ENCODE measurements at places on chromosomes 11 and 22.

DNA sequence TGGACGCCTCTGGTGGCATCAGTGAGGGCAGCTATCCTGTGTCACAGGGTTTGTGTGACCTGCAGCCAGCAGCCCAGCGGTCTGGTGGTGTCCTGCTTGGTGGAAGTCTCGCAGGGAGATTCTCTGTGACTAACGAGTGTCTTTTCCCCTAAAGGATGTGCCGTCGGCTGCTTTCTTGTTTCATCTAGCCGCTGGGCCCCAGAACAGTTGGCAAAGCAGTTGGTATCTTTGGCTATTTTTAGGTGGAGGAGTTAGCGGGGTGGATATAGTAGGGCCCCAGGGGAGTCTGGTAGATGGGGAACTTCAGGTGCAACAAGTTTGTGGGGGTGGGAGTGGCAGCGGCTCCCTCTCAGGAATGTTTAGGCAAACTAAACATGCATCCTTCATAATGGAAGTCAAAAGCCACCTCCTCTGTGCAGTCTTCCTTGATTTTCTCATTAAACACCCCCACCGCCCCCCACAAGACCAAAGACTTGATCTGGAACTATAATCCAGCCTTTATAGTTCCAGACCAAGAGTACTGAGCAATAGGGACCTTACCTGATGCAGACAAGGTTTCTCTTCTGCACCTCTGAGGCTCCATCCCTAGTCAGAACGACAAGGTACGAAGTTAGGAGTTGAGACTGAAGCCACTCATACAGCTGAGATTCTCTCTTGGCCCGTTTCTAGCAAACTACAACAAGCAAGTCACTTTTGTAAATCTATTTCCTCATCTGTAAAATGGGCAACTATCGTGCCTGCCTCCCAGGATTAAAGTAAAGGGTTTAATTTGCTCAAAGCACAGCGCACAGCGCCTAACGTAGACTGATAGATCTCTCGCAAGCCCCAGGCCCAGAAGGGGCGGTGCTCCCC lies 1.1 kb upstream of the PELI3 start:
- no peak for DNase-seq

- DNase-seq: peak; percentile 71
These were observed 878 bp downstream of the RRAS2 start for GRCh38 chr11:14357881-14358728.

DNA sequence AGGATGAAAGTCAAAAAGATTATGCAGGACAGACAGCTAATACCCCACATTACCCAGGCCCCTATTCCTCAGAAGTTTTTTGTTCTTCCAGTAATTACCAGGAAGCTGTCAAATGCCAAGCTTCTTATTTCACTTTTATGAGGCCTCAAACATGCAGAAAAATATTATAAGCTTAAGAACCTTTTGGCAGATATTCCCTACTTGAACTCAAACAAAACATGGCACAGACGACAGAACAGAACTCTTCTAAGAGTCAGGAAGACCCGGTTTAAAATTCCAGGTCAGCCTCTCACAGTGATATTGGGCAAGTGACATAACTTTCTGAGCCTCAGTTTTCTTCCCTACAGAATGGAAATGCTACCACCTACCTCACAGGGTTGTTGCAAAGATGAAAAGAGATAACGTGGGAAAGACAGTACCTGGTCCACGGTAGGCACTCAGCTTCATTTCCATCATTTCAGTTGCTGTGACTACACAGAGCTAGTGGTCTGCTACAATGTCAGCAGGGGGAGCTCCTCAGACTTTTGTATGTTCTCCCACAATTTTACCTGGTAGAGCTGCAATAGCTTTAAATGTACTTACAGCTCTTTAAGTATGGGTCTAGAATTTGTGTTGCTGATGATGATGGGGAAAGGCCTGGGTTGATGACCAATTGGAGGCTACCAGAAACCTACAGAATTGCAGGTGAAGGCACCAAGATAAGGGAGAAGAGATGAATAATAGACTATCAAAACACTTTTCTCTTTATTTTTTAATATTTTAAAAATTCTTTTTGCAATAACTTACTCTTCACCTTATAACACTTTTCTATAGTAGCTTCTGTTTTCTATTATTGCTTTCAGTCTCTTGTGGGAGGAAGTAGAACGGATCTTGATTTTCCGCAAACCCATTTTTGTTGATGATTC lies 98.3 kb upstream of the CHRM4 start:
- DNase-seq: peak; percentile 14

DNA sequence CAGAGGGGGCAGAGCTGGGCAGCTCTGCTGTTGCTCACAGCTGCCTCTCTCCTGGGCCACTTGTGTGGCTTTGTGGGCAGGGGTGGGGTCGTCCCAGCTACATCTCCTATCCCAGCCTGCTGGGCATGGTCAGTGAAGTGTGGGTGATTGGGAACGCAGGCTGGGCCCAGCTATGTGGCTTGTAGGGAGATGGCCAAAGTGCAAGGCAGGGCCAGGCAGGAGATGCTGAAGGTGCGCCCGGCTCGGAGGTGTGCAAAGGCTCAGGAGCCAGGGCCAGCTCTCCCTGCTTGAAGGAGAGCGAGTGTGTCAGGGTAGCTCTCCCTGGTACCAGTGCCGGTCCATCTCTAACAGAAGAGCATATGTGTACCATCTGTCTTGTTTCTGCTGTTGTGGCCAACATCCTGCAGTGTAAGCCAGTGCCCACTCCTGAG lies 8.4 kb upstream of the RANBP1 start:
- no peak for DNase-seq

- no peak for DNase-seq
These were observed 147.9 kb upstream of the LUZP2 start for GRCh38 chr11:24348908-24349307.

DNA sequence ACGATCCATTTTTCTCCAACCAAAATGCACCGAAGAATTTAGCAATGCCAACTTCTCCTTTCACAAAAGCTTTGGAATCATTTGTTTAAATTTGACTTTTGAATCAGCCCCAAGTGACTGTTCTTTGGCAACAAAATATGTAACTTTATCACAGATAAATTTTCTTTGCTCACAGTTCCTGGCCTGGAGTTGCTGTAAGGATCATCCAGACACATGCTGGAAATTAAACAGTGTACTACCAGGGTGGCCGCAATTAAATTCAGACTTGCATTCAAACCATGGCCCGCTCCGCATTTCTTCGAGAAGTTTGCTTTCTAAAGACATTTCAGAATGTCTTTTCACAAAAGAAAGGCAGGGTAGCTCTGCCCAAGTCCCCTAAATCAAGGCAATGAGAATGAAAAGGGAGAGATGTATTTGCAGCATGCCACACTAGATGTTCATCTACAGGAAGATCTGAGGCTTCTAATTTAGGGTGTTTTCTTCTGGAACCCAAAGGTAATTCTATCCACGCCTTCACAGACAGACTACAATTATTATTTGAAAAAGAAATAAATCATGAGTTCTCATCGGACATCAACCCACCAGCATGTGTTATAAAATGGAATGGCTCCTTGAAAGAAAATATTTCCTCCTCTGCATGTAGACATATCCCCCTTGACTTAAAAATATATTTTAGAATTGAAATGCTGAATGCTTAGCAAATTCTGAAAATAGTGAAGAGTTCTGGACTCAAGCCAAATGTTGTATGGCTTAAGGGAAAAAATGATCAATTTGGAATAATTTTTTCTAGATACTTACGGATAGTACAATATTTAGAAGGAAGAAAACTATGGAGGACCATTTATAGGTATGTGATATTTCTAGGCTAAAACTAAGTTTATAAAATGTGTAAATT lies 189.7 kb upstream of the BLID start:
- no peak for DNase-seq

- DNase-seq: peak; percentile 59
These were observed 13.0 kb downstream of the GALNT18 start for GRCh38 chr11:11608783-11609232.

- DNase-seq: no peak
These were observed 551.9 kb upstream of the KIRREL3 start for GRCh38 chr11:127552446-127552845.

DNA sequence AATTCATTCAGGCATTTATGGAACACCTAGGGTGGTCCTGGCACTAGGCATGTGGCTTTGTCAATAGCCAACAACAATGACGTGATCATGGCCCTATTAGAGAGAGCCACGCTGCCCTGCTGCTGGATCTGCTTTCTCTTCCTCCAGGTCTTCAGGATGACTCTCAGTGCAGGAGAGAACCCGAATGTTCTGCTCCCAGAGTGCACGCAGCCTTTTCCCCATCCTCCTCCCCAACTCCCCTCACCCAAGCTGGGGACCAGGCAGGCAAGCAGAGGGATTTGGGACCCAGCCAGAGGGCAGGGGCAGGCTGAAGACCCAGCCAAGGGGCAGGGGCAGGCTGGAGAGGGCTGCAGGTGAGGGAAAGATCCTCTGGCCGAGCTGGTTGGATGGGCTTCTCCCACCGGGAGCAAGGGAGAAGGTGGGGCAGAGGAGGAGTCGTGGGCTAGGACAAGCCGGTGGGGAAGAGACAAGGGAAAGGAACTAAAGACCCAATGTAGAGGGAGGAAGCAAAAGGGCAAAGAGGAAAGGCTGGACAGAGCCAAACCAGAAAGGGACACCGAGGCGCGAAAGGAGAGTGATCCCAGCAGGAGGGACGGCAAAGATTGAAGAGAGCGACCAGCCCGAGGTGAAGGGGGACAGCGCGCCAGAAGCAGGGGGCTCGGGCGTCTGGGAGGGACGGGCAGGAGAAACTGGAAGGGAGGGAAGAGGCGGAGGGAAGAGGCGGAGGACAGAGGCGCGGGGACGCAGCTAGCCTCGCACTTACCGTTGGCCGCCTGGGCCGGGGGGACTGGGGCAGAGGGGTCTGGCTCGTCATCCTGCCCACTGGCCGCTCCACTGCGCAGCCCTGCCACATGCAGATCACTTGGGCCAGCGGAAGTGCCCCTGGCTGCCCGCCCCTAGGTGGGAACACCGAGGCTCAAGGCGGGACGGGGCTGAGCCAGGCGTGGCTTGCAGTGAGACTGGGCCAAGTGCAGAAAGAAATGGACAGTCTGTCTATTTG lies at the start of gene KCTD14:
TSS of gene KCTD14 (minus strand) at position 880 of the 1,000 bp plus-strand sequence. CDS start at position 853, 27 bp downstream.
- no peak for DNase-seq

GRCh38 chr11:83819931-83820549 lies 533.9 kb upstream of the CCDC90B start:
- DNase-seq: peak; percentile 36

GRCh38 chr22:33056690-33057089 lies 1.5 kb downstream of the SYN3 start:
- DNase-seq: no peak

- DNase-seq: peak; percentile 84
These were observed 61.9 kb downstream of the MED15 start for GRCh38 chr22:20569059-20570058.

DNA sequence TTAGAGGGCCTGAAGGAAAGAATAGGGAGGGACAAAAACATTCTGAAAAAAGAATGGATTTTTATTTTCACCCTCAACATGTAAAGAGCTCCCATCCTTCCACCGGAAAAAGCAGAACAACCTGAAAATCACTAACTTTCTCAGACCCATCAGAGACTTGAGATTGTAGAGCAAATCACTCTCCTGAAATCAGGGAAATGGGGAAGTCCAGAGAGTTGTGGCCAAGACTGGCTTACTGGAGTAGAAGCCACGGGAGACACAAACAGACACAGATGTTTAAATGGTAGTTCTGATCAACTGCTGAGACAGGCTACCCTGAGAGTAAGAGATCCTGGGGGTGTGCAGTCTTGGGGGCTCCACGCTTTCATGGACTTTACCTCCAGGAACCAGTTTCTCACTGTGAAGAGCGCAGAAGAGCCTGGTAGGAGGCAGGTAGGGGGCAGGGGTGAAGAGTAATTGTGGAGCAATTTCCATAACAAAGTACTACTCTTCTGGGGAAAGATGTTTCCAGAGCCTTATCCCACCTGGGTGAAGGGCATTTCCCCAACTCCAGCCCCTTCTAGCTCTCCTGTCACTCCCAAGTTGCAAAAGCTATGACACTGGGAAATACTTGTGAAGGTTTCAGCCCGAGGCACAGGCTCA lies 47.1 kb downstream of the ASCL2 start:
- no peak for DNase-seq

GRCh38 chr22:30890686-30891442 lies 77.7 kb downstream of the MORC2 start:
- peak; percentile 1 for DNase-seq

GRCh38 chr11:27945348-27945747 lies 162.6 kb downstream of the KIF18A start:
- no peak for DNase-seq

DNA sequence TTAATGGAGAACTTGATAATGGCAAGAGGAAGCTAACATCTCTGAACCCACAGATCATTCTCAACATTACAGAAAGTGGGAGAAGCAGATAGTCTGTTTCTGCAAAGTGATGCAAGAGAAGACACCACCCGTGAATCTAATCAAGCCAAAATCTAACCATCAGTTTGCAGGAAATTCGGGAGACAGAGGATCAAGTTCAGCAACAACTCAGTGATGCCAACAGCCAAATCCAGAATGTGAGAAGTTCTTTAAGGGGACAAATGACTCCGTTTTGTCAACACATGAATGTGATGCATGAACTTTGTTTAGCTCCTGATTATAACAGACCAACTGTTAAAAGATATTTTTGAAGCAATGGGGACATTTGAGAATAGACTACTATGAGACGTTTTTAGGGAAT lies 95.2 kb upstream of the LDLRAD3 start:
- DNase-seq: no peak

DNA sequence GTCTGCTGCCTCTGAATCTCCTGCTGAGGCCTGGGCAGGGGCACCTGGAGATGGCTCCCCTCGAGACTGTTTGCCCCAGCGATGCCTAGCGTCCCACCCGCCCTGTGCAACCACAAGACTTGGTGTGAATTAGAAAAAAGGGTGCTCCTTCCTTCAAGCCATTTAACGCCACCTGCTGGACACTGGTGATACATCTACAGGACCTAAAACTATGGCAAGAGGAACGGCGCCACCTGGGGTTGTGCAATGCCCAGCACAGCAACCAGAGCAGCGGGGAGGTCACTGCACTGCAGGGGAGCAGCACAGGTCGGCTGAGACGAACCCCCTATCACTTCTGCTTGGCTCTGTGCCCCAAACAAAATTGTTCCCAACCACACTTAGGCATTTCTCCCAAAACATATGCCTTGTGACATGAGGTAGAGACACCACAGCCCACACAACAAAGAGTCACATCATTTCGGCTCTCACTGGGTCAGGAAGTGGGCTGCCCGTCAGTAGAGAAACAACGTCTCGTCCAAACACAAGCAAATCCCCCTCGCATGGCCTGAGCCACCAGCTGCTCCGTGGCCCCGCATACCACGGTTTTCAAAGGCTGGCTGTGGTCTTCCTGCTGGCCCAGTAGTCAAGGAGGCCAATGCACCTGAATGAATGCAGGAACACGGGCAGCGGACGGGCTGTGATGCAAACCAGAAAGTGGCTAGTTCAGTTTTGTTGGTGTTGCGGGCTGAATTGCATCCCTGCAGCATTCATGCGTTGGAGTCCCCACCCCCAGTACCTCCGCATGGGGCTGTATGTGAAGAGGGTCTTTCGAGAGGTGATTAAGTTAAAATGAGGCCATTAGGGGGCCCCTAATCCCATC lies 171.9 kb downstream of the SHANK2 start:
- DNase-seq: peak; percentile 54

- no peak for DNase-seq
These were observed 2.5 kb downstream of the OR6X1 start for GRCh38 chr11:123751781-123752180.
